ENCODE measurements at places on chromosomes 2 and 18.

DNA sequence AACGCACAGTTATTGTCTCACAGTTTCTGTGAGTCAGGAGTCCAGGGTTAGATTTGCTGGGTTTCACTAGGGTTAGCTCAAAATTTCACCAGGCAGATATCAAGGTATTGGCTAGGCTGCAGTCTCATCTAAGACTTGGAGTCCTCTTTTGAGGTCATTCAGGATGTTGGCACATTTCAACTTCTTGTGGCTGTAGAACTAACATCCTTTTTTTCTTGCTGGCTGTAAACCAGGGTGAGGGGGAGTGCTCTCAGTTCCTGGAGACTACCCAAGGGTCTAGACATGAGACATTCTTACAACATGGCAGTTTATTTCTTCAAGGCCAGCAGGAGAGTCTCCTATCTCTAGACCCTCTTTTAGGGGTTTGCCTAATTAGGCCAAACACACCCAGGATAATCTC, 12.8 kb upstream of the CAVIN2 start:
- no peak for DNase-seq

GRCh38 chr2:1514391-1515072, 101.3 kb downstream of the TPO start:
- DNase-seq, result no peak

DNA sequence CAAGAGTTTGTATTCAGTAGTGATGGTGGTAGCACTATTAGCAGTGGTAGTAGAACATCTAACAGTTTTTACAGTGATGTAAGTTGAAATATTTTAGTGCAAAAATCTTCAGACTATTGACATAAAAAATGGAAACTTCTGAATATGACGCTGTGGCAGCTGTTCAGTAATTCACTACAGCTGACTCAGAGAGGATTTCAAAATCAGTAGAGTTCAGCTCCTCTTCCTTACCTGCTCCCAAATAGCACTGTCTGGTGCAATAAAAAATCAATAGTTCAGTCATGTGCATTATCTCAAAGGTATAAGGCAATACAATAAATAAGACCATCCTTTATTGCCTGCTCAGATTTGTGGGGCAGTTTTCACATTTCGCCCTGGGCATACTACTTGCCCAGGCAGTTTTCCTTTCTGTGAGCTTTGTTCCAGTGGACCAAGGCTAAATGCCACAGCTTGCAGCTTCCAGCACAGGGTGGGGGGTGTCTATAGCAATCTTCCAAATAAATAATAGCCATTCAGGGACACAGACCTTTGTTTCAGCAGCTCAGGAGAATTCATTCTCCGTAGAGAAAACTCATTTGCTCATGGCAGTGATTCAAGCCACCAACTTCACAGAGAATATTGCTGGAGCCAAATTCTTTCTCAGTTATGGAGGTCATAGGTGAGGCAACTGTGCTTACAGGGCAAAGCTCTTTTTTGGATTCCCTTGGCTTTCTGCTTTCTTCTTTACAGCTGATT, 33.9 kb upstream of the GORASP2 start:
- DNase-seq, result no peak

DNA sequence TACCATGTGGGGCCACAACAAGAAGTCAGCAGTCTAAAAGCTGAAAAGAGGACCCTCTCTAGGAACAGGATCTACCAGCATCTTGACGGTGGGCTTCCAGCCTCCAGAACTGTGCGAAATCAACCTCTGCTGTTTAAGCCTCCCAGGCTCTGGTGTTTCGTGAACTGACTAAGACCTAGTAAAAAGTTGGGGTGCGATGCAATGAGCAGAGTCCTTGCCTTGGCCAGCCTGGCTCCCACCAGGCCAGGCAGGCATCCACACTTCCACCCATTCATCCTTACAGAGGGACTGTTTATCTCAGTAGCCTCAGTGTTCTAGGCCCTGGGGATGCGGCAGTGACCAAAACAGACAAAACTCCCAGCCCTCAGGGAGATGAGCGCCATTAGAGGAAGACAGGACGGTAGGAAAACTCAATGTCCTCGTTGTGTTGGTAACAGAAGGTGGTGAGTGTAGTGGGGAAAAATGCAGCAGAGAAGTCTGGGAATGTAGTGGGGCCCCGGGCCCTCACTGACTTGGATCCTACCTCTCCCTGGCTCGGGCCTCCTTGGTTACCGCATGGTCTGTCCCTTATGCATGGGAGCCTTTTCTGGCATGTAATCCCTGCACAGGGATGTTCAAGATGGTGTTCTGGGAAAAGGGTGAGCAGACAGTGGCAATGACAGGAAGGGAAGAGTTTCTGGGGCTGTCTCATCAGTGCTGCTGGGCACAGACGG, 271.8 kb upstream of the HS6ST1 start:
- DNase-seq, result no peak

DNA sequence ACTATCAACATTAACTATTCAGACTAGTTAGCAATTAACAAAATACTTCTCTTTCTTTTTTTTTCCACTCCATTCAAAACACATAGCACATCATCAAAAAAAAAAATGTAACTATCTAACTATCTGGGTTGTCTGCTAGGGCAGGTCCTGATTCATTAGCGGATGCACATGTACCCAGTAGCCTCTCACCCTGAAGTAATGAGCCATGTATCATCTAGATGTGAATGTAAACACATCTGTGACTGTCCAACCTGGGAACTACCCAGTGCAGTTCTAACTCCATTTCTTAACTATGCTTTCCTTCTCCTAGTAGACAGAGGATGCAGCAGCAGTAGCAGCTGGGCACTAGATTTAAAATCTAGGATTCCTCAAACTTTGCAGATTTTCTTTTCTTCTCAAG, 183.1 kb upstream of the PIK3C3 start:
- DNase-seq, result no peak

DNA sequence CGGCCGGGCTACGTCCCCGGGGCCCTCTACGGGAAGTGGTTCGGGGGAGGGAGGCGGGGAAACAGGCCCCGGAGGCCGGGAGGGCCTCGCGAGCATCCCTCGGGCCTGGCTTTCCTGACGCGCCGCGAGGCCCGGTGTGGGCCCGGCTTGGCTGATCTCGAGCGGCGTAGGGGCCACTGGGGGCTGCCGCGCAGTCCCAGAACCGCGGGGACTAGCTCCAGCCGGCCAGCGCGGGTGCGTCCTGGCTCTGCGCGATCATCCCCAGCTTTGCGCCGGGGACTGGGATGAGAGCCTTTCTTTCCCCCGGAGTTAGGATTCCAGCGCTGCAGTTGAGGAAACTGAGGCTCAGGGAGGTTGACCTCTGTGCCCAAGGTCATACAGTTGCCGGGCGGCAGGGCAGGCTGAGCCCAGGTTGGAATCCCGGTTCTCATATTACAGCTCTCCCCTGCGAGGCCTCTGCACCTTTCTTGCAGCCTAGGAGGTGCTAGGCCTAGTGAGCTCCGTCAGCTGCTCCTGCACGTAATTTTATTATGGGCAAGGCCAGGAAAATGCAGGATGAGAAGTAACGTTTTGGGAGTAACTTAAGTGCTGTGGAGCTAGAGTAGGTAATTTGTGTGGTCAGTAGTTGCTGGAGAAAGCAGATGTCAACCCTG, 501 bp downstream of the LPIN1 start:
- no peak for DNase-seq

GRCh38 chr2:39144416-39144815, 23.6 kb upstream of the SOS1 start:
- DNase-seq, result no peak
